ENCODE measurements at places on chromosomes 12 and 14.

GRCh38 chr14:87868920-87869319, 124.1 kb downstream of the GALC start:
- no peak for DNase-seq

GRCh38 chr14:86124328-86124727, 594.4 kb downstream of the FLRT2 start:
- no peak for DNase-seq

DNA sequence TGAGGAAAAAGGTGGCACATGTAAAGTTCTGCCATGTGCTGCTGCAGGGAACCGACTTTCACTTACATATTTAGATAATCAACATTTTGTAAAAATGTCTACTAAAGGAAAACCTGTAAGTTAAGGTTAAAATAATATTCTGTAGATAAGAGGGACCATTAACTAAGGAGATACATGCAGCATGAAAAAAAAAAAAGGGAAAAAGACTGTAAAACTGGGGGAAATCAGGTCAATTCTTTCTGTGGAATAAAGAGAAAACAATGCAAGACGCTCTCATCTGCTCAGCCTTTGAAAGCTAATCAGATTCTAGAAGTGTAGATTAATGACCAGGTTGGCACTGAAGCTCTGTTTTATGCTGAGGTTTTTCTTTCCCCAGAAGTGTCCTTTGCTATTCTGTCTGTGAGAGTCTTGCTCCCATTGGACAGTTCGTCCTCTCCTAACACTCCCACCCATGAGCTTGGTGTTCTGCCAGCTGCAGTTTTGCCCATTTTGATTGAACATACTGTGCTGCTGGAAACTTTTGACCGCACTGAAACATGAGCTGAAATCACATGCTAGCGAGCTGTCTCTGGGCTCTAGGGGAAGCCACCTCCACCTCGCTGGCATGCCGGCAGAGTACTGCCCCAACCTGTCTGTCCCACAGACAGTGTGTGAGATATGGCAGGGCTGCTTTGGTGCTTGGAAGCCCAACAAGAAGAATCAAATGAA, 39.7 kb downstream of the PPTC7 start:
- no peak for DNase-seq

DNA sequence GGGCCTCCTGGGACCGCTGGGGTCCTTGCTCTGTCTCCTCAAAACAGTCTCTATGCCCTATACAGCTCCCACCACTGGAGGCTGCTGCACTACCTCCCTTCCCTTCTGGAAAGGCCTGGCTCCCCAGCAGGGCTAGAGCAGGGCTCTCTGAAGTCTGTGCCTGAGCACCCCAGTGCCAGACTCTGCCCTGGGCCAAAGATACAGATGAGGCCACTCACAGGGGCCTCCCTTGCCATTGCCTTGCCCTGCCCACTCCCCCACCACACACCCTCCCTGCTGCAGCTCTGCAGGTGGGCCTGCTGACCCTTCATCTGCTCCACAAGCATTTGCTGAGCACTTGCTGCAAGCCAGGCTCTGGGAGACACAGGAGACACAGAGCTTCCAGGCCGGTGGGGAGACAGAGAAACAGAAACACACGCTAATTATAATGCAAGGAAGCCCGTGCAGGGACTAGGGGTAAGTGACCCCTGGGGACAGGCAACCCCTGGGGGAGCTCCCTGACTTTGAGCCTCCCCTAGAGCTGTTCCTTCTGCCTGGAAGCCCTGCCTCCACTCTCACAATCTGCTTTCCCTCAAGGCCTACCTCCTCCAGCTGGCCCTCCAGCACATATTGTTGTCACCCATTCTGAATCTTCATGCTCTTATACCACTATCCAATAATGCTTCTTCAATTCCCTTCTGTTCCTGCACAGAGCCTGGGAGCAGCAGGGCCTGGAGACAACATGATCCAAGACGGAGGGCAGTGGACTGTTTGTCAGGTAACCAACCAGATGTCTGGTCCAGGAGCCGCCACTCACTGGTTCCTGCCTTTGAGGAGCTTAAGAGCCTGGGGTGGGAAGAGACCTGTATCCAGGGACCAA, 32.6 kb upstream of the PNMA1 start:
- peak; percentile 54 for DNase-seq

- no peak for DNase-seq
These were observed 314.5 kb upstream of the GARIN6 start for GRCh38 chr12:99332936-99333591.

DNA sequence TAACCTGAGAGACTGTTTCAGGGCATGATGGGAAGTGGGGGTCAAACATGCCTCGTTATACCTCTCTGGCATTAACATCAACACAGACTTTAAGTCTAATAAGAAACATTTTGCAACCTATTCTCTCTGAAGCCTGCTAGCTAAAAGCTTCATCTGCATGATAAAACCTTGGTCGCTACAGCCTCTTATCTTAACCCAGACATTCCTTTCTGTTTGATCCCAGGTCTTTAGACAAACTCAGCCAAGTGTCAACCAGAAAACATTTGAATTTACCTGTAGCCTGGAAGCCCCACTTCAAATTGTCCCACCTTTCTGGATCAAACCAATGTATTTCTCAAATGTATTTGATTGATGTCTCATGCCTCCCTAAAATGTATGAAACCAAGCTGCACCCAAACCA, 9.1 kb downstream of the PPP2R3C start:
- DNase-seq: no peak

GRCh38 chr12:3275171-3276041, 198.2 kb downstream of the TSPAN9 start:
- DNase-seq: no peak

- DNase-seq: peak; percentile 41
These were observed 11.2 kb upstream of the PXN start for GRCh38 chr12:120276734-120277133.

DNA sequence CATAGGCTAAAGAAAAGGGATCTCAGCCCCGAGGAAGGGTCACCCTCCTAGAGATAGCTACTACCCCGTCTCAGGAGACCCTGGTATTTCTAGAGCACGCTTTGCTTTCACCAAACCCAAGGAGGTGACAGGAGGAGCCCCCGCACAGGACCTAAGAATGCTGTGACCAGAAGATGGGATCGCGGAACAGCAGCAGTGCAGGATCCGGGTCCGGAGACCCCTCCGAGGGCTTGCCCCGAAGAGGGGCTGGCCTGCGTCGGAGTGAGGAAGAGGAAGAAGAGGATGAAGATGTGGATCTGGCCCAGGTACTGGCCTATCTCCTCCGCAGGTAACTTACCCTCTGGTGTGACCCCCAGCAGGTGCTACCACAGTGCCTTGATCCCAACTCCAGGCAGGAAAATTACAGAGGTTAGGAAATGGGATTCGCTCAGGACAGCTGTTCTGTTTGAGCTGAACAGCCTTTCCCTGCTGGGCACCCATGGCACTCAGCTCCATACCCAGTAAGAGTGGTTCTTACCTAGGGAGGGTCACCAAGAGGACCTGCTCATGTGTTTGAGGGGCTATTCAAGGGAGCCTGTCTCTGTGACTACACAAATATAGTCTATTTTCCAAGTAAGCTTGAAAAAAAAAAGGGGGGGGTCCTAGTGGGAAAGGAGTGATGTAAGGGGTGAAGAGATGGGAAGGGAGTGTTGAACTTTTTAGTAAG, 826 bp upstream of the NRL start:
- DNase-seq: no peak

DNA sequence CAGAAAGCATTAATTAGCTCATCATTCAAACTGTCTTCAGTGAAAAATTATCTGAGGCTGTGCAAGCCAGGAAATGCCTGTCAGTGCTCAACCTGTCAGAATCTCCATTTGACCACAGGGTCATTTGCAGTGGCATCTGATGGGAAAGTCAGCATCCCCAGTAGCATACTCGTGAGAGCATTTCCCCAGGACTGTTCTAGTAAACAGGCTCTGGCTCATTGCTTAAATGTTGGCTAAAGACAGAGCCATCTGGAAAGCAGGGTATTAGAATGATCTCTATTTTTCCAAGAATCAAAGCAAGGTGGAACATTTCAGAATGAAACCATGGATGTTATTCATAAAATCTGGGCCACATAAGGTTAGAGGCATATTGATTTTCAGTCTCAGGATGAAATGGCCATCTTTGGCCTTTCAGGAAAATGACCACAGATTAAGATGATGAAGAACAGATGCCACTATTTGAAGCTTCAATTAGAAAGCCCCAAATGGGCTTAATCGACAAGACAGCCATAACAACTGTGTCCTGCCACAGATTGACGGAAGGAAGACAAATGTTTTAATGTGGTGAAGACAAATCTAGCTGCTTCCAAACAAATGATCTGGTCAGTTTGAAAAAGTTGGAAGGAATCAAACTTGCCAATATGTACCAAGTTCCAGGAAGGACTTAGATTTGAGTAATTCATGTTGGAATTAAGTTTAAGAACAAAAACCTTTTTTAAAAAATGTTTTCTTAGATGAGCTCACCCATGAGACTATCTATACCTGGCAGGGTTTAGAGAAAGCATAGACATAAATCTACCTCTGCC, 94.0 kb upstream of the FAR2 start:
- no peak for DNase-seq
